ENCODE measurements at places on chromosomes 2 and 18. TPM values are rescaled to one million over a fixed set of nuclear protein-coding genes. Genes with fewer than 3 reads are reported as not detected.

Gene FAM124B
- 1.8 TPM for total RNA-seq

Gene TSN
- total RNA-seq: 38.4 TPM

Gene UGT1A7
- total RNA-seq: not detected

Gene AKAIN1
- not detected for total RNA-seq

Gene PARD6G
- 1.1 TPM for total RNA-seq

Gene ASB18
- not detected for total RNA-seq

Gene IL1F10
- not detected for total RNA-seq

Gene TMEFF2
- 0.16 TPM for total RNA-seq

Gene GKN2
- total RNA-seq: not detected

Gene KRTCAP3
- not detected for total RNA-seq

Gene GAREM2
- 6.0 TPM for total RNA-seq

Gene KCNG2
- total RNA-seq: 2.3 TPM

Gene TTN
- total RNA-seq: under 0.01 TPM

Gene SERPINB10
- total RNA-seq: not detected

Gene BOLL
- not detected for total RNA-seq

Gene SPIRE1
- 13.8 TPM for total RNA-seq

Gene ABCG5
- total RNA-seq: not detected

All from cardiac atrium fibroblast (primary cell).